ENCODE measurements at places on chromosomes 16 and 17. TPM values are rescaled to one million over a fixed set of nuclear protein-coding genes. Genes with fewer than 3 reads are reported as not detected.

DNA sequence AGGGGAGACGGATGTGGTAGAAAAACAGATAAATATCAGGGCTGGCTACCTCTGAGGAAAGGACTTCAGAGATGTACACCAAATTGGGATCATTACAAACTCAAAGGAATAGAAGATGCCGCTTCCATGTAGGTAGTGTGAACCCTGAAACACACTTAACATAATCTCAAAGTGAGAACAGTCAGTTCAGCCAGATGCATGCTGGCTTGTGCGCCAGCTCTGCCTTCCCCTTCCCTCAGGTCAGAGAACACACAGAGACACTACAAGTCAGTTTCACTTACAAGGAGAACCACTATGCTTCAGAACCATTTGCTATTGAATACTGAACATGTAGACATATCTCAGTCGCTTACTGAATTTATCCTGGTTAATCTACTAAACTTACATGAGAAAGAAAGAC, 176.0 kb upstream of the AXIN2 start:
- no peak for DNase-seq

AANAT gene
- not detected for total RNA-seq

GRCh38 chr17:7429722-7430121, 1.1 kb downstream of the SPEM3 start:
- DNase-seq, result no peak

DNA sequence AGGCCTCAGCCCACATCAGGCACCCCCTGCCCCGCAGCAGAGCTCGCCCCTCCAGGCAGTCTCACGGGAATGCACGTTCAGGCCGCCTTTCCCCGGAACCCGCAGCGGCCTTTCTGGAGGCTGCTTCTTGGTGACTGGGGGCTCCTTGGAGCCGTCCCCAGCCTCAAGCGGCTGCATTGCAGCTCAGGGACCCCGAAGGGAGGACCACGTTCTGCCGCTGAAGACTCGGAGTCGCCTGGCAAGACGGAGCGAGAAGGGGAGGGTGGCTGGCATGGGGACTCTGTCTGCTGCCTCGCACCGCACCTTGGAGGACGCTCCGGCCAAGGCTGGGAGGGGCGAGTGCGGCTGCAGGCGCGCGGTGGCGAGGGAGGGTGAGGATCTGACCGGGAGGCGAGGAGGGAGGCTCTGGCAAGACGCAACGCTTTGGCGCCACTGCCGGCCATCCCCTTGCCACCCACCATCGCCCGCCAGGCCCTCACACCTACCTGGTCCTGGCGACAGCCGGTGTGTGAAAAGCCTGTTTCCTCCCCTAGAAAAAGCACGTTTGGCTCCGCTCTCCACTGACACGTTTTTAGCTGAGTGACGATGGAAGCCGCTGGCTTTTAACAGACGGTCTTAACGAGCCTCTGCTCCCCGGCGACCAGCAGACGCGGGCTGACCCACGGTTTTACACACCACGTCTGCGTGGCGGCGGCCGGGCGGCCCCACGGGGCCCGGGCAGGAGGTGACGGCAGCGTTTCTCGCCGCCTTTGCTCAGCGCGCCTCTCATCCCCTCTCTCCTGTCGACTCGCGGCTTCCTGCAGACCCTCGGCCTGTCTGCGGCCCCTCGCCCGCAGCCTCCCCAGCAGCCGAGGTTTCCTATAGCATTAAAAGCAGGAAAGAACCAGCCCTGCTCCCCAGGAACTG, 16.7 kb upstream of the GNG13 start:
- DNase-seq, result no peak

- DNase-seq, result no peak
Measured at GRCh38 chr16:65658349-65658748, 536.5 kb upstream of the CDH11 start.

GRCh38 chr17:65423346-65424140, 137.9 kb downstream of the AXIN2 start:
- DNase-seq, result no peak

All from body of pancreas (tissue), 4 donors.